Fibroblast of mammary gland (primary cell): ENCODE measurements at places on chromosomes 4 and X.

DNA sequence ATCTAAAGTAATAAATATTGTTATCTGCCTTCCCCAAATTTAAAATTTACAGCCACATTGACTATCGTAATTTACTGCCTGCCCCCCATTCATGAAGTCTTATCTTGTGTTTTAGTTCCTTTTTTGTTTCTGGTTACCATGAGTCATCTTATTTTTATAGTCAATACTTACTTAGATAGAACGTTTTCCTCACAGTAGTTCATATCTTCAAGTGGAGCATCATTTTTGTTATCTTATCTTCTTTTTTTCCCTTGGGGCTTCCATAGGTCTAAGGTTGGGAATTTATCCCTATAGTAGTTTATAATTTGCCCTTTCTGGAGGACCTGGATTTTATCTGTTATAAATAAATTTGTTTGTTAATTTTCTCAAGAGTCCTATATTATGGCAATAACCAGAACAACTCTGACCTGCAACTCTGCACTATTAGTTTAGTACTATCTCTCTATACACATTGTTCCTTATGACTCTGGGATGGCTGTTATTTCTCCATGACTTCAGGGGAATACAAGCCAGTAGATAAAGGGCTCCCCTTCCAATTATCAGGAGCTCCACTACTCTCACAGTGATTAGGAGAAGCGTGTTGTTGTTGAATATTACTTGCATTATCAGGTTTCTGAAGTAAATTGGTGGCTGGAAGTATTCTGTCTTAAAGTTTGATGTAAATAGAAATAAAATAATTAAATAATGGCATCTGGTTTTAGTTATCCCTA, 330.6 kb downstream of the GALNTL6 start:
- no peak for DNase-seq

DNA sequence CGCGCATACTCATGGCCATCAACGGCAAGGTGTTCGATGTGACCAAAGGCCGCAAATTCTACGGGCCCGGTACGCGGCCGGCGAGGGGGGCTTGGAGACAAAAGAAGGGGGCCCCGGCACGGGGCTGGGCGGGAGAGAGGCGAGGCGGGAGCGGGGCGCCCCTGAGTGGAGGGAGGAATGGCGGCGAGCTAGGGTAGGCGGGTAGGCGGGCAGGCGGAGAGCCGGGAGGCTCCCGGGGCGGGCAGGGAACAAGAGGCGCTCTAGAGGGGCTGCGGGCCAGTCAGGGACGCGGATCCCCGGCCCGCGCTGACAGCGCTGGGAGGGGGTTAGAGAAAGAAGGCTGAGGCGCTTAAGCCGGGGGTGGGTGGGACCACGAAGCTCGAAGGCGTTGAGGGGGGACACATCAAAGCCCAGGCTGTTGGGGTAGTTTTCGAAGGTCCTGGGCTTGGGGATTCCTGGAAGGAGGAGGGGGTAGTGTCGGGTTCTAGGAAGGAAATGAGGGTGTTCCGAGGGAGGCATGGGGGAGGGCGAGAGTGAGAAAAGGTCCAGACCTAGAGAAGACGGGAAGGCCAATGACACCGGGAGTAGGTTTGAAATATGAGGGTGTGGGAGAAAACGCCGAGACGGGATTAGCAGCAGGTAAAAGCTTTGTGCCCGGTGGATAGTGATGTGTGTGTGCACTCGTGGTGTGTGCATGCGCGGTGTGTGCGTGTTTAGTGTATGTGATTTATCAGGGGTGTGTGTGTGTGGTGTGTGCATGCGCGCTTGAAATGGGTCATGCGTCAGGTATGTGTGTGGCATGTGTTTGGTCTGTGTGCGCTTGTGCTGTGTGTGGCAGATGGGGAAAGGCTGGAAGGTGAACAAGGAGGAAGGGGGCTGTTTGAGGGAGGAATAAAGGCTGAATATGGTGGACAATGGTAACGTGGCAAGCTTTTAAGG, 807 bp downstream of the PGRMC1 start:
- peak; percentile 68 for DNase-seq

DNA sequence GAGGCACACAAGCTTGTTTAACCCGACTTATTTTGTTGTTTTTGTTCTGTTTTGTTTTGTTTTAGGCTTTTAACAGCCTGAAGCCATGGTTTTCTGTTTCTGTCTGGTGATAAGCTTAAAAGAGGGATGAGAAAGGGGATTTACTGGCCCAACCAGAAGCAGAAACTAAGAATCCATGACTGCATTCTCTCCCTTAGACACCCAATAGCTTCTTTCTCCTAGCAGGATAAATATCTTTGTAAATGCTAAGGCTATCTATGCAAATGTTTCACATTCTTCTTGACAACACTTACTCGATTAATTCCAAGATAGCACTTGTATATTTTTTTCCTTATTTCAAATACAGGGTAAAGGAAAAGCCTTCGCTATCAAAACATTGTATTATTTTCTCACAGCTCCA, 53.7 kb upstream of the SMAD1 start:
- DNase-seq, result no peak

DNA sequence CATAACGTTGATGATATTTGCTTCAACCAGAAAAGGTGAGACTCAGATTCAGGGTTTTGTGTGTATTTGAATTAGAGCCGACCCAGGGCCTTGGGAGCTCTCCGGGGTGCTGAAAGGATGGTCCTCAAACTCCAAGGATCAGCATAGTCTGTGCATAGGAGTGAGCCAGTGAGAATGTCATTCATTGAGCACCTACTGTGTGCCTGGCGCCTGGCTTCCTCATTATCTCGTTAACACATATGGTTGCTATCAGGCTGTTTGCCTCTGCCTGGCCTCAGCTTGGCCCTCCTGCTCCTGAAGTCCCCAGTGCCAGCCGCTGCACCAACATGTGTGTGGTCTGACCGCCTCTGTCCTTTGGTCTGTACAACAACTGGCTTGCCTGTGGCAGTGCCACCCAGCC, 25.1 kb upstream of the JAKMIP1 start:
- peak; percentile 14 for DNase-seq

DNA sequence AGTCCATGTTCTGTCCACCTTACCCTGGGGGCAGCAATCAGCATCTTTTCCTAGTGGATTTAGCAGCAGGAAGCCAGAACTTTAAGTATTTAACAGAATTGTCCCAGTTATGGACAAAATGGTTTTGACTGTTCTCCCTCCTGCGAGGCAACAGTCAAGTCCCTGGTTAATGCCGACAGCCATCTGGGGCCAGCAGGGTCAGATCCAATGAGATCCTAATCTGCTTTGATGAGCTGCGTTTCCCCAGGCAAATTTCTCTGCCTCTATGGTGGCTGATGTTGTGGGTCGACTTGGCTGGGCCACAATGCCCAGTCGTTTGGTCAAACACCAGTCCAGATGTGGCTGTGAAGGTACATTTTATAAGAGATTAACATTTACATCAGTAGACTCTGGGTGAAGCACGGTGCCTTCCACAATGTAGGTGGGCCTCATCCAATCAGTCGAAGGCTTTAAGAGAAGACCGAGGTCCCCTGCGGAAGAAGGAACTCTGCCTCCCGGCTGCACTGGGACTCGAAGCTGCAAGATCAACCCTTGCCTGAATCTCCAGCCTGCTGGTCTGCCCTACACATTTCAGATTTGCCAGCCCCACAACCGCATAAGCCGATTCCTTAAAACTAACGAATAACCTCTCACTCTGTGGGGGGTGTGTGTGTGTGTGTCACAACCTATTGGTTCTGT, 89.0 kb upstream of the C4orf50 start:
- DNase-seq, result no peak

DNA sequence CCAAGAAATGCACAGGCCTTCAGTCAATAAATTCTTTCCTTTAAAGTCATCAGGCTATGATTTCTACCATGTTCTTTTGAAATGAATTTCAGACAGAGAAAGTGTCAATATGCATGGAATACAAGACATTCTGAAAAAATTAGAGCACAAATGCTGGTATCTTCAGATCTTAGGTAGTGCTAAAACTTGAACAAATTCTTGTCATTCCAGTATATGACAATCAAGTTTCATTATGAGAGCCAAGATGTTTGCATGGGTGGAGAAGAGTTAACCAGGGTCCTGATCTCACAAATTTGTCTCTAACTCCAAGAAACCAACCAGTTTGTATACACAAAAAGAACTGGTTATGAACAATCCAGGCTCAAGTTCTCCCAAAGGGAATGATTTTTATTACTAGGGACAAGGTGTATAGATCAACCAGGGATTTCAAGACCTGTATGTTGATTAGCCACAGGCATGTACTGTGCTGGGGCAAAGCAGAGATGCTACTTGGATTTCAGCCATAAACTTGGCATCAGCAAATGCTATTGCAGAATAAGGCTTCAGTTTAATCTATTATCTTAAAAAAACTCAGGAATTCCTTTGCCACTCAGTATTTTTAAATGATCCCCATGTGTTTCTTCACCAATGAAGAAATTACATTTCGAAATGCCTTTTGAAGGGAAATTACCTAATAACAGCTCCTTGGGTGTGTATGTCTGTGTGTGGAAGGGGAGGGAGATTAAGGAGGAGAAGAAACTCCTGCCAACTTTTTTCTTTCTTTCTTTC, 69.7 kb downstream of the FANCB start:
- peak; percentile 26 for DNase-seq

GRCh38 chr4:3358656-3359055, 65.8 kb downstream of the RGS12 start:
- no peak for DNase-seq

GRCh38 chr4:81844717-81845116, 373.0 kb upstream of the RASGEF1B start:
- peak; percentile 66 for DNase-seq

DNA sequence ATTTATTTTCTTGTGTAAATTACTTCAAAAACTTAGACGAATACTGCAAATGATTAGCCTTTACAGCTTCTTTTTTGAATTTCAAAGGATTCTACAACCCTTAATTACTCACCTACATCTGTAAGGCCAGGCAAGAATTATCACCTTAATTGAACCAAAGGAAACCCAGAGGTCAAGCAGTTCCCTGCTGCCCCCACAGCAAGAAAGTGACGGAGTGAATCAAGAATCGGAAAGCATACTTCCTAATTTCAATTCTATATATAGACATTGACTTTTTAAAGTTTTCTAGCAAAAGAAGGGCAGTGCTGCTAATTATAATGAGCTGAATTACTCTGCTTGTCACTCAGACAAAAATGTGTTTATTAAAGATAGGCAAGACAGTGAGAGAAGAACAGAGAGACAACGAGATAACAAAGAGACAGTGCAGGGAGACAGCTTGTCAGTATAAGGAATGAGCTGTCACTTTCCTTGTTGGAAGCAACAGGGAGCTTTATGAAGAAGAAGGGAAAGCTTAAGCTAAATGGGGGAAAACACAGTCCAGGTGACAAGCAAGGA, 47.5 kb upstream of the SPANXN4 start:
- no peak for DNase-seq

- no peak for DNase-seq
Observed at GRCh38 chr4:3673176-3673575, 93.0 kb upstream of the ADRA2C start.

GRCh38 chrX:3529466-3530010, 183.1 kb upstream of the MXRA5 start:
- no peak for DNase-seq

DNA sequence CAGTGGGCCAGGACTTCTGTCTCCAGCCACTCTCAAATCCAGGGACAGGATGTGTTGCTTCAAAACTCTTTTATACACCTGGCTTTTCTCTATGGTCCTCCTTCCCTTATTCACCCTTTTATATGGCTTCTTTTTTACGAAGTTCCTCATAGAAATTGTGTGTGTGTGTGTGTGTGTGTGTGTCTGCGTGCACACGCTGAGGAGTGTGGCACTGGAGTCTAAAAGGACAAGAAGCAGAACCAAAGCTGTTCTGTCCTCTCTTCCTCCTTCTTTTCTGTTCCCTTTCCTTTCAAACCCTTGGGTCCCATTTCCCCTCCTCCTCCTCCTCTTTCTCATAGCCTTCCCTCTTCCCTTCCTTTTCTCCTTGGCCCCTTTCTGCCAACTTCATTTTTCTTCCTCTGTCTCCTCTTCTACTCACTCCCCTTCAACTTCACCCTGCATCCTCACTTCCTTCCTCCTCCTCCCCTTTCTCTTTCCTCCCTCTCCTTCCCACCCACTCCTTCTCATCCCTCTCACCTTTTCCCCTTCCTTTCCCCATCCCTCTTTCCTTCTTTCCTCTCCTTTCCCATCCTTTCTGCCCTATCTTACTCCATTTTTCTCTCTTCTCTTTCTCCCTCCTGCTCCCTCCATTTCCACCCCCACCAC, 360.5 kb downstream of the MID1IP1 start:
- DNase-seq, result no peak

- no peak for DNase-seq
Observed at GRCh38 chrX:8803326-8803725, 2.1 kb upstream of the FAM9A start.

GRCh38 chr4:87856816-87857215, 24.0 kb downstream of the MEPE start:
- no peak for DNase-seq

DNA sequence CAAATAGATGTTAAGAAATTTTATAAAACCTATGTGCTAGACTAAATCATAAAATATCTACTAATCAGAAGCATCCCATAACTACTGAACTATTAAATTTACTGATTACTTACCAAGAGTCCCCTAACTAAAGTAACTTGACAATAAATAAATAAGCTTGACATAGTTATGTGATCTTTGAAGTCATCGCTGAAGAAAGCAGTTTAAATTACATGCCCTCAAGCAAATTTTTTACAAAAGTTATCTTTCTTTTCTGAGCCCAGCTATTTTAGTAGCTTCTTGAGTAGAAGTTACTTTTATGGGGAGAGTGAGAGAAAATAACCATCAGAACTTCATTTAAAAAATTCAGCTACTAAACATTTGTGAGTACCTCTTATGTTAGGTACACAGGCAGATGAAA, 150.9 kb upstream of the FAM241A start:
- DNase-seq, result no peak

- peak; percentile 8 for DNase-seq
Observed at GRCh38 chr4:159047478-159048165, 55.3 kb upstream of the RAPGEF2 start.

- no peak for DNase-seq
Observed at GRCh38 chr4:106270736-106271135, 45.3 kb downstream of the TBCK start.

DNA sequence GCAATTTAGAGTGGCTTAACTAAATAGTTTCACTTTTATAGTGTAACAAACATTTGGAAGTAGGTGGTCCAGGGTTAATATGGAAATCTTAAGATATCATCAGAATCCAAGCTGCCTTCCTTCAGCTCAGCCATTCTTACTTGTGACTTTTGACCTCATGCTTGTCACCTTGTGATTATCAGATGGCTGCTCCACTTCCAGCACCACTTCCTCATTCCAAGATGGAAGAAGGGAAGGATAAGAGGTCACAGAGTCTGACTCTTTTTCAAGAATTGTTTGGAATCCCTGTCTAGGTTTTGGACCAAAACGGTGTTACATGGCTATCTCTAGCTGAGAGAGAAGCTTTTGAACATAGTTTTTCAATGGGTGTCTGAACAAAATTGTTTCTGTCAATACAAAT, 39.9 kb downstream of the MTTP start:
- no peak for DNase-seq

- no peak for DNase-seq
Observed at GRCh38 chr4:82802911-82803310, 4.3 kb upstream of the SCD5 start.

DNA sequence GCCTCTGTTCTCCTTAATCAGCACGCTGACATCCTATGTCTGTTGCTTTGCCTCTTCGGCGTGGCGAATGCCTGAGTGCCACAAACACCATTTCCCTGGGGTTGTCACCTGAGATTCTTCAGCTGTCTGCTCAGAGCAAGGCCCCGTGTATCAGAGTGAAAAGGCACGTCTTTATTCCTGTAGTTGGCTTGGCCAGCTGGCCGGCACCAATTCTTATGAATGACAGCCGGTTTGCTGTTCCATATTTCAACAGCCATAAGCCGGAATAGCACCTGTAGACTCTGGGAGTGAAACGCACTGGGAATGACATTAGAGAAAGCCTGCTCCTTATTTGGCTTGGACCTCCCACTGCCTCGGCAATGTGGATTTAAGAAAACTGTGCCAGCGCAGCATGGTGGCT, 89.3 kb downstream of the MGST2 start:
- DNase-seq, result no peak
